ENCODE measurements at places on chromosomes 3 and 15.

- DNase-seq = peak; percentile 18
Observed at GRCh38 chr15:45402955-45403877, 24.9 kb upstream of the GATM start.

GRCh38 chr15:96213896-96214295 is 116.6 kb upstream of the NR2F2 start:
- DNase-seq = no peak

- DNase-seq = no peak
Observed at GRCh38 chr15:101669744-101670143, 17.6 kb upstream of the TM2D3 start.

GRCh38 chr3:72679540-72680198 is 168.6 kb downstream of the SHQ1 start:
- no peak for DNase-seq

DNA sequence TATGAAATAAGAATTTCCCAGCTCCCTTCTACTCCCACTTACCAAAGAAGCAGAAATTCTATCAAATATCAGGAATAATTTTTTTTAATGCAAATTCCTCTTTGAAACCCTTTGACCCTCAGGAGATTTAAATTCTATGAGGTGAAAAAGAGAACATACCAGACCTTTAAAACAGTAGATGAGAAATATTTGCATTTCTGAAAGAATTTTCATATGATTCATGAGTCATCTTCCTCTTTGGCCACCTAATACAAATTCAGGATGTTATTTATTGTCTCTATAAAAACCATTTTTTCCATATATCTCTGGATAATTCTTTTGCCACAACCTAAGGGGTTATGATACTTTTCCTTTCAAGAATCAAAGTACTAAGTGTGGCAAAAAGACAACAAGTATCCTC is 67.3 kb upstream of the ST3GAL6 start:
- DNase-seq = no peak

GRCh38 chr3:12948891-12949711 is 107.7 kb upstream of the RPL32 start:
- no peak for DNase-seq

DNA sequence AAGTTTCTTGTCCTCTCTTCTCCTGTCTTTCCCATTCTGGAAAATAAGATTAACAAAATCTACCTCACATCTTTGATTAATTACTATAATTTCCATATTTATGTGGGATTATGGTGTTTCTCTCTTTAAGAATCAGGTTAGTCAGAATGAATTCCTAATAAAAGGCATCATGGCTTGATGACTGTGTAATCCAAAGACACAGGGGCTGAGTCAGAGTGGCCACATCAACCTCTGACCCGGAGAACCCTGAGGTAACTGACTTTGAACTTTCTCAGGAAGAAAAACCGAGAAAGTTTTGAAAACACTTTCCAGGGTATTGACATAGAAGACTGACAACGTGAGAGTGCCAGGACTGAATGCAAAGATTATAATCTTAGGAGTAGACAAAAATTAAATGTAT is 170.3 kb upstream of the MCTP2 start:
- DNase-seq = no peak
